Substantia nigra (tissue), 51 donors: ENCODE measurements at places on chromosomes 1 and 21.

- no peak for DNase-seq
Observed at GRCh38 chr21:36693489-36694030, 5.4 kb upstream of the SIM2 start.

- DNase-seq = no peak
Observed at GRCh38 chr1:34066981-34067603, 97.9 kb downstream of the CSMD2 start.

GRCh38 chr21:44453120-44453519 is 2.2 kb upstream of the LRRC3 start:
- no peak for DNase-seq

GRCh38 chr21:36478207-36478701 is 1.7 kb downstream of the CLDN14 start:
- DNase-seq = no peak

GRCh38 chr1:29803486-29803885 is 567.2 kb downstream of the PTPRU start:
- DNase-seq = no peak

DNA sequence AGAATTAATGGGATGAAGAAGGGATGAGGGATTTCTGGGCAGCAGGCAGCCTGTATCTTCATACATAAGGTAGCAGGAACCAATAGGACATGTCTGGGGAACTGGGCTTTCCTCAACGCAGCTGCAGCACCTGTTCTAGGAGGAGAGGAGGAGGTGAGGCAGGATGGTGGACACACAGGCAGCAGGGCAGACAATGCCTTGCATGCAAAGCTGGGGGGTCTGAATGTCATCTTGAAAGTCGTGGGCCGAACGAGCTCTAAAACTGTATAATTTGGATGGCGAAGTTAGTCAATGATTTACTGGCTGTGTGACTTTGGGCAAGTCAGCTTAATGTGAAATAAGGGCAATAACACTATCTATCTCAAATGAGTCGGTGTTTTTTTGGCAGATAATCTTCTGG is 124.4 kb downstream of the BEND5 start:
- DNase-seq = no peak

GRCh38 chr1:200405264-200405663 is 4.6 kb downstream of the ZNF281 start:
- no peak for DNase-seq

DNA sequence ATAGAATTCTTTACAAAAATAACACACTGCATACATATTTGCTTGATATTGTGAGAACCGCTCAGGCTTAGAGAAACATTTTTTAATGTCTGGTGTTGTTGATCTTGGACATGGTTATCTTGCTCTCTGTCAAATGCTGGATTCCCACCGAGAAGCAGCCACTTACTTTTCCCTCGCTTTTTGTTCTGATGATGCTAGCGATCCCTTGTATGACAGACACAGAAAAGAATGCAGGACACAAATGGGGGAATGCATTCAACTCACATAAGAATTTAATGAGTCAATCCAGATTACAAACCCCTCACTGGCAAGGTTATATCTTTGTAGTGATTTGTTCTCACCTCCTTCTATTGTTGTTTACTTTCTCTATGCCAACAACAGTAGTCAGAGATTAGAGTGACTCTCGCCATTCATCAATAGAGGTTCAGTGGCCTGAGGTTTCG is 76.8 kb upstream of the AKT3 start:
- no peak for DNase-seq

DNA sequence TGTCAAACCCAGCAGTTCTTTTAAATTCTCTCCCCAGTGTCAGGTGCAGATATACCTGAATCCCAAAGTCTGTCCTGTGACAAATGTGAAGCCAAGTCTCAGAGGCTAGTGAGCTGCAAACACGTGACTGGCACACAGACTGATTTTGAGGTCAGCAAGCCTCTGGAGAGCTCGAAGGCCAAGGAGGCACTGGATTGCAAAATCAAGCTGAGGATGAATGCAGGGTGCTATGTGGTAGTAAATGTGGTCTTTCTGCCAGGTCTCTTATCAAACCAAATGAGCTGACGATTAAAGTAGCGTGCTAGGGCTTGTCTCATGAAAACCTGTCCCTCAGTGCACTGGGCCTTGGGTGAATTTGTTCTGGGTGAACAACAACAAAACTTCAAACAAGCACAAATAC is 20.6 kb downstream of the GPR3 start:
- DNase-seq = no peak

- no peak for DNase-seq
Observed at GRCh38 chr1:211579440-211580302, 710 bp upstream of the SLC30A1 start.

- no peak for DNase-seq
Observed at GRCh38 chr21:44526096-44526997, 13.6 kb downstream of the KRTAP10-1 start.

DNA sequence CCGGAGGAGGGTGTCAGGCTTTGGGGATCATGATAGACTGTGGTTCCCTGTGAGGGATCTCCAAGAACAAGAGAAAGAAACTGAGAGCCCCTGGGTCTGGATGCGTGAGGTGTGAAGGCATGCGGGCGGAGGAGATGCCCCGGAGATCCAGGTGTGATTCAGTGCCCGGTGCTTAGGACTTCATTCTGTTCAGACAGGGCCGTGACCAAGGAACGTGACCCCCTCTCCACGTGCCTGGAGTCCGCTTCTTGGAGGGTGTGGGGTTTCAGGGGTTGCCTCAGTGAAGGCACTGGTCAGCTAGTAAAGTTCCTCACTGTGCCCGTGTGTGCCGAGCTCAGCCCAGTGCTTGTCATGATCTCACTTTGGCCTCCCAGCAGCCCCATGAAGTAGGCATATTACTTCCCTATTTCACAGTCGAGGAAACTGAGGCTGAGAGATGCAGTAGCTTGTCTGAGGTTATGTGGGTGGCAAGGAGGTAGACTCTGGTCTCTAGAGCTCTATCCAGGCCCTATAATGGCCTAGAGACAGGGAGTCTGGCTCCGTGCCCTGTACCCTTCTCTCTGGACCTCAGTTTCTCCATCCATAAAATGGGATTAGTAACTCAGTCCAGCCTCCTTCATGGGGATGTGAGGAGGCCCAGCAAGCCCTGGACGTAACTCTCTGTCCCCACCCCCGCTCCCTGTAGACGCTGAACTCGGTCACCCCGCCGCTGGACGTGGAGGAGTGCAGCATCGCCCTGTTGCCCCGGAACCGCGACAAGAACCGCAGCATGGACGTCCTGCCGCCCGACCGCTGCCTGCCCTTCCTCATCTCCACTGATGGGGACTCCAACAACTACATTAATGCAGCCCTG is 81.0 kb downstream of the PTPRU start:
- DNase-seq = no peak

DNA sequence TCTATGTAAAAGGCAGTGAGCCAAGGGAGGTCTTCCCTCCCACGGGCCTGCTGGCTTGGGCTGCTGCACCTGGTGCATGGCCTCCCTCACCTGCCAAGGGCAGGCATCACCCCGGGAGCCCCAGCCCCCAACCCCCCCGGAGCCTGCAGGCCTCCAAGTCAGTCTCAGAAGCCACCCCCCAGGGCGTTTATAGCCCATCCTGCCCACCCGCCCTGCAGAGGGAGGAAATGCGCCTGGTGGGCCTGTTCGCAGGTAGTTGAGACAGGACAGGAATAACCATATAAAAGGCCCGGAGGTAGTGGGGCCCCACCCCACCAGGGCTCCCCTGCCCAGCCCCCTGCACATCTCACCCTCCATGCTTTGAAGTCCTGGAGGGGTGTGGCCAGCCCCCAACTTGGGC is 18.2 kb upstream of the ARF1 start:
- DNase-seq = no peak

DNA sequence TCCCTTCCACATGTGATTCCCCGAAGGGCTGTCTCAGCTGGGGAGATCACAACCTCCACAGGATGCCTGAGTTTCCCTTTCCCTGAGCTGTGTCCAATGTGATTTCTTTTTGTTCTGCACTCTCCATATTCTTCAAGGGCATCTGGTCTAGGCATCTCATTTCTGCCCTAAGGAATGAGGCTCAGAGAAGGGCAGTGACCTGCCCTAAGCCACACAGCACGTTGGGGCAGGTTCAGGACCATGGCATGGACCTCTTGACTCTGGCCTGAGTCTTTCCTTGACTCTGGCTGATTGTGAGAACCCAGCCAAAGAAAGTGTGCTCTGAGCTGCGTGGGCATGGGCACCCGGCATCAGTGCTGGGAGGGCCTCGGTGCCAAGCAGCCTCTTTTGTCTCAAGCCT is 590.3 kb downstream of the PTPRU start:
- no peak for DNase-seq

- DNase-seq = no peak
Observed at GRCh38 chr1:214801191-214801590, 198.2 kb downstream of the CENPF start.

DNA sequence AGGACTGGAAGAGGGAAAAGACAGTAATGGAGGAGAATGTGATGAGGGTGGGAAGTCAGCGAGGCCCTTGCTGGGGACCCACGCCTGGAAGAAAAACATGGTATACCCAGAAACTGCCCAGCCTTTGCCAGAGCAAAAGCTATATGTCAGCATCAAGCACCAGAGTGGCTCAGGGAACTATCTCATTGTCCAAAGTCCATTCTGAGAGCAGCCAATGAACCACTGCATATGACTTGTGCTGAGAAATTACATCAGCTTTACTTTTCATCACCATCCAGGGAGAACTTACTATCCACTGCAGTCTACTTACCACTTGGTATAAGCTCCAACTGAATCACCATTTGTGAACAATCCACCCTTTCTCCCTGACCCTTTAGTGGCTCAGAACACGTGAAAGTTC is 148.1 kb downstream of the TTLL7 start:
- DNase-seq = no peak

- DNase-seq = no peak
Observed at GRCh38 chr1:48940962-48941732, 164.5 kb upstream of the BEND5 start.

- no peak for DNase-seq
Observed at GRCh38 chr1:9165396-9165795, 36.5 kb upstream of the GPR157 start.

- no peak for DNase-seq
Observed at GRCh38 chr1:208803011-208803811, 559.0 kb upstream of the PLXNA2 start.

GRCh38 chr21:39005502-39005787 is 177.8 kb downstream of the PSMG1 start:
- no peak for DNase-seq

DNA sequence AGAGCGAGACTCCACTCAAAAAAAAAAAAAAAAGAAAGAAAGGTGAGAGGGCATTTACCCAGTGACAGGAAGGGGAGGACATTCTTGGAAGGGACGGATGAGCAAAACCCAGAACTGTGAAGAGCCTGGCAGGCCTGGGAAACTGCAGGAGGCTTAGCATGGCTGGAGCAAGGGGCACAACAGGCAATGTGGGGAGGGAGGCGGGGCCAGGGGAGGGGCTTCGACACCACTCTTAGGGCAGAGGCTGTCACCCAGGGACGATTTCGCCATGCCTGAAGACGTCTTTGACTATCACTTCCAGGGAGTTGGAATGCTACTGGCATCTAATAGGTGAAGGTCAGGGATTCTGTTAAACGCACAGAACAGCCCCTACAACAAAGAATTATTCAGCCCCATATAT is 184.0 kb downstream of the HUNK start:
- DNase-seq = no peak

DNA sequence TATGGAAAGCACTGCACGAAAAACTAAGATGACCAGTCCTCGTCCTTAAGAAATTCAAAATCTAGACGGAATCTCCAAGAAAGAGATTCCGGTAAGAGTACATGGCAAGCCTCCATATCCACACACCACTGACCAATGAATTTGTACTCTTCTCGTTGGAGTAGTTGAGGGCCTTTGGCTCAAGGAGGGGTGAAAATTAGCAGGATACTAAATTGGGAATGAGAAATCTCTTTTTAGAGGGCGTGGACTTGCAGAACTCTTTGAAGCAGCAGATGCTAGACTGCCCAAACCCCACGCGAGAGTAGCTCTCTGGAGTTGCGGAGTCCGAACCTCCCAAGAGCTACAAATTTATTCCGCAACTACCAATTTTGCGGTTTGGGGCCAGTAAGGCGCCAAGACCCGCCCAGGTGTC is 872 bp upstream of the PPP2R5A start:
- no peak for DNase-seq

DNA sequence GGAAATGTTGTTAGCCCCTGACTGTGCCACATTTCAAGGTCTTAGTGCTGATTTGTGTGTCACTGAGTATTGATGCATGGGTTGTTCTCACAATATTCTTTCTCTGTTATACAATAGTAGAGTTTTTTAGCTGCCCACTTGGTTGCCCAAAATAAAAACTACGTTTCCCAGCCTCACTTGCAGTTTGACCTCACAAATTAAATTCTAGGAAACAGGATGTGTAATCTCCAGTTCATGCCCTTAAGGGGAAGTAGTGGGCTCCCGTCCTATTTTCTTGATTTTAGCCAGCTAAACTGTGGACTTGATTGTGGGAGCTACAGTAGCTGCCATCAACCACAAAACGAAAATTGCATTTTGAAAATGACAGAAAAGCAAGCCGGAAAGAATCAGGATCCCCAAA is 27.3 kb upstream of the LAMC1 start:
- DNase-seq = no peak

- no peak for DNase-seq
Observed at GRCh38 chr1:226611301-226611700, 62.7 kb downstream of the STUM start.

DNA sequence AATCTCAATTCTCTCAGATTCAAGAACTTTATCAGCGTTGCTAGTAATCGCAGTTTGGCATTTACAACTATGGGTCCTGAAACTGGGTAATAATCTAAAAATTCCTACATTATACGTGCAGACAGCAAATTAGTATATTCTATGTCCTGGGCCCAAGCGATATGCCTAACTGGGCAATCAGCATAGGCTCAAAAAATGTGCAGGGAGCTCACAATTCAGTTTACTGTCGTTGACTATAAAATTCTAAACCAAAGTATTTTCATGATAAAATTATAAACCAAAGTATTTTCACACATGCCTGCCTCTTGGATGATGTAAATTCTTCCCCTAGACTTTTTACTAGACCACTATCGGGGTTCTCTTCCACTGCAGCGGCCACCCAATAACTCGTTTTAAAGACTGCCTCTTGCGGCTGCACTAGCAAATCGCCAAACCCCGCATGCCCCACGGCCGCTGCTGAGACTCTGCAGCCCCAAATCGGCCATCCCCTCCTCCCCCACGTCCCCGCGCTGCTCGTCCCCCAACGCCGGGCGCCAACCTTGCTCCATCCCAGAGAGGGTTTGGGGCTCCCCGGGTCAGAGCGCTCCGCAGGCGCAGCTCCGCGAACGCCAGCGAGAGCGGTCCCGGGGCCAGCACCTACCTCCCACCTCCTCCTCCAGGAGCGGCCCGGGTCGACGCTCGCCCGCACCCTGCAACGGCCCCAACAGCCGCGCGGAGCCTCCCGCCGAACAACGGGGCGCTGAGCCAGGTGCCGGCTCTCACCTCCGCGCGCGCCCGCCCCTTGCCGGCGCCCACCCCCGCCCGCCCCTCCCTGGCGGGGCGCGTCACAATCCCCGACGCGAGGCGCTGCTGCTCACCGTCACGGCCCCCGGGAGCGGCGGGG is 506 bp downstream of the SSX2IP start:
- peak; percentile 71 for DNase-seq
